ENCODE measurements at places on chromosomes 16 and 17.

GRCh38 chr17:72613806-72614292 lies 478.6 kb downstream of the SLC39A11 start:
- no peak for DNase-seq

- DNase-seq, result no peak
Observed at GRCh38 chr17:36742267-36743000, 141.1 kb downstream of the MRM1 start.

GRCh38 chr17:80382956-80383355 lies 32.0 kb upstream of the ENDOV start:
- no peak for DNase-seq

GRCh38 chr16:81537721-81538561 lies 93.3 kb downstream of the CMIP start:
- DNase-seq, result no peak

DNA sequence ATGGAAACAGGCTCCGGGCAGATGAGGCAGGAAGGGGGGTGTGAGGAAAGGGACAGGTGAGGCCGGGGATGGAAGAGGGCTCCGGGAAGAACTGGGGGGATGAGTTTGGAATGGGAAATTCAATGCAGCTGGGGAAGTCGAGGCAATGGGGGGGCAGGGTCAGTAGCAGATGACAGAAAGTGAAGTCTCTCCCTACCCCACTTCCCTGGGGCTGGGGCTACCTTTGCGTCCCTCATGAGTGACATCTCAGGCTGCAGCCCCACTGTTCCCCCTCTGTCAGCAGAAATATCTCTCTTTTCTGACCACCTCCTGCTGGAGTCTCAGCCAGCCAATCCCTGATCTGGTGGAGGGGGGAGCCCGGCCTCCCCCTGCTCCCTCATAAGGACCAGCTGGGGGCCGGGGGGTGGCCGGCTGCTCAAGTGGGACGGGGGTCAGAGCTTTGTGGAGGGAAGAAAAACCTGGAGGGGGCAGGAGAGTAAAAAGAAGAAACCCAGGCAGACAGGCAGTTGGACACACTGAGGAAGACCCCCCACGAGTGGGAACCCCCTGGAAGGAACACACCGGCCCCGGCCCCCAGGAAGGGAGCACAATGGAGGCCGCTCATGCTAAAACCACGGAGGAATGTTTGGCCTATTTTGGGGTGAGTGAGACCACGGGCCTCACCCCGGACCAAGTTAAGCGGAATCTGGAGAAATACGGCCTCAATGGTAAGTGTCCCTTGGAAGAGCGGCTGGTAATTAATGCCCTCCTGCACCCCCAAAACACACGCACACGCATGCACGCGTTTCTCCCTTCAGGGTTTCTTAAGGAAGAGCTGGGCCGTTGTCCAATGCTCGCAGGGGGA lies at the start of gene ATP2A1:
TSS of gene ATP2A1 (plus strand) at position 406 of the 844 bp plus-strand sequence. CDS start at position 590, 184 bp downstream.
- DNase-seq, result no peak

All from renal cortex interstitium (tissue), 15 donors.